ENCODE measurements at places on chromosomes 1 and 21. TPM values are rescaled to one million over a fixed set of nuclear protein-coding genes. Genes with fewer than 3 reads are reported as not detected.

The CALML6 gene
- total RNA-seq, result not detected

The AMY2B gene
- total RNA-seq, result 0.10 TPM

The VWA1 gene
- 37.5 TPM for total RNA-seq

The COL11A1 gene
- total RNA-seq, result 1.0 TPM

The PEAR1 gene
- total RNA-seq, result 5.0 TPM

The SLAMF9 gene
- total RNA-seq, result not detected

The GLUL gene
- total RNA-seq, result 11.8 TPM

The PADI1 gene
- 7.2 TPM for total RNA-seq

The THEMIS2 gene
- total RNA-seq, result 0.41 TPM

The SLC9C2 gene
- not detected for total RNA-seq

The SNX7 gene
- total RNA-seq, result 59.9 TPM

The ISG15 gene
- 152 TPM for total RNA-seq

The NTRK1 gene
- total RNA-seq, result not detected

The DENND2D gene
- 17.1 TPM for total RNA-seq

The GIPC2 gene
- total RNA-seq, result not detected

The ODR4 gene
- 20.2 TPM for total RNA-seq

The SPAG17 gene
- total RNA-seq, result 0.27 TPM

The PARS2 gene
- 11.1 TPM for total RNA-seq

The LCE2D gene
- not detected for total RNA-seq

The LEFTY1 gene
- not detected for total RNA-seq

The ALPL gene
- total RNA-seq, result 0.14 TPM

The NES gene
- total RNA-seq, result 0.03 TPM

The TRIM67 gene
- total RNA-seq, result 1.3 TPM

The OLFML2B gene
- total RNA-seq, result 22.7 TPM

The TFF2 gene
- total RNA-seq, result not detected

The LDLRAD1 gene
- total RNA-seq, result not detected

The KCNJ6 gene
- not detected for total RNA-seq

The FAAH gene
- total RNA-seq, result 10.9 TPM

The COL6A1 gene
- 146 TPM for total RNA-seq

The MX2 gene
- 1.2 TPM for total RNA-seq

The ASCL5 gene
- 0.07 TPM for total RNA-seq

The CAMK2N1 gene
- 20.1 TPM for total RNA-seq

The FAM151A gene
- not detected for total RNA-seq

The CAMTA1 gene
- 152 TPM for total RNA-seq

The FTCD gene
- total RNA-seq, result not detected

The VWA5B1 gene
- total RNA-seq, result not detected

The C1orf232 gene
- total RNA-seq, result not detected

The SPATA45 gene
- not detected for total RNA-seq

The RNF186 gene
- not detected for total RNA-seq

The SMIM1 gene
- 29.9 TPM for total RNA-seq

The INKA2 gene
- not detected for total RNA-seq

The LRRC39 gene
- total RNA-seq, result 0.12 TPM

The CRYBG2 gene
- total RNA-seq, result not detected

The EIF4G3 gene
- total RNA-seq, result 7.2 TPM

The UTP25 gene
- 8.3 TPM for total RNA-seq

The GBP2 gene
- 3.7 TPM for total RNA-seq

The LORICRIN gene
- total RNA-seq, result not detected

The FNDC7 gene
- total RNA-seq, result not detected

The TINAGL1 gene
- total RNA-seq, result 710 TPM

The IL22RA1 gene
- 0.68 TPM for total RNA-seq

The RCC1 gene
- total RNA-seq, result 87.3 TPM

The CDCA8 gene
- total RNA-seq, result 14.5 TPM

The PRDM16 gene
- not detected for total RNA-seq

The DNAJC28 gene
- total RNA-seq, result not detected

Measured in Caki2 (cell line).